ENCODE measurements at places on chromosomes 12 and 14. TPM values are rescaled to one million over a fixed set of nuclear protein-coding genes. Genes with fewer than 3 reads are reported as not detected.

The MIP gene
- not detected for total RNA-seq

The GUCY2C gene
- total RNA-seq = not detected

The KRT6A gene
- 5.4 TPM for total RNA-seq

The GNB3 gene
- total RNA-seq = 1.7 TPM

The KLHL33 gene
- 0.92 TPM for total RNA-seq

The SH2B3 gene
- 35.0 TPM for total RNA-seq

The GPR84 gene
- 0.66 TPM for total RNA-seq

The CLEC4E gene
- total RNA-seq = not detected

The ZFYVE1 gene
- 18.4 TPM for total RNA-seq

The ZC2HC1C gene
- 7.1 TPM for total RNA-seq

The SLC10A1 gene
- not detected for total RNA-seq

The LMNTD1 gene
- total RNA-seq = 1.2 TPM

The ABCC9 gene
- 45.5 TPM for total RNA-seq

DNA sequence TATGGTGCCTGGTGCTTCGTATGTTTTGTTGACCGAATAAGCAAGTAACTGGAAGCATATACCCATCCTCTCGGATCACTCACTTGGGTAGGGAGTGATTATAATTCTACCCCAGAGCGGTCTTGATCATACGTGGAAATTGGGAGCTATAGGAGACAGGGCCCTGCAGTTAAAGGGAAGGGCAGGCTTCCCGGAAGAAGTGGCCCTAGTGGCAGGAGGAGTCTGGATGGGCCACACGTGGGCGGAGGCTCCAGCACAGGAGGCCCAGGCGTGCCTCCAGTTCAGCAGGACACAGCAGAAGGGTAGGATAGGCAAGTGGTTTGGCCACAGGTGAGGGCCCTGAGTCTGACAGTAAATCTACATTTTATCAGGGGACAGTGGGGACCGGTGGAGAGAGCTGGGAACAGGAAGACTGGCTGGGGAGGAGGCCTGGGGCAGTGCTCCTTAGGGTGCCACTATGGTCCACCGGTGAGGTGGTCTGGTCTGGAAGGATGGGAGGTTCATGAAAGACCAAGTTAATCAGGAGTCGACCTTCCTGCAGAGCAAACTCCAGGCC is 23.5 kb upstream of the YY1 start:
- no peak for DNase-seq

DNA sequence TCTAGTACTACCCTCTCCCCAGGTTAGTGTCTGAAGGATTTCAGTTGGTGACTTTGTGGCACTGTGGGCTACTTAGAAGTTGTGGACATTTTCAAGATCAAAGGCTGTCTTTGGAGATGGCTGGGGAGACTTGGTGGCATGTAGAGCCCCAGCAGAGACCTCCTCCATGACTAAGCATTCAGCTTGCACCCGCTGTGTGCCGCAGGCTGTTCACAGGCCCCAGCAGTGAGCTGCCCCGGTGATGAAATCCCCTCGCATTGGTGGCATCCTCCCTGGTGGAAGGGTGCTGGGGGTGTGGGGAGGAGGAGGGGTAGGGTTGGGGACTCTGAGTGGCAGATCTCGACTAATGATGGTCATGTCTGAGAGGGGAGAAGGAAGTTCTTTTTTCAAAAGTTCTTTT is 173.9 kb downstream of the TSPAN9 start:
- DNase-seq = no peak

GRCh38 chr14:89409961-89410360 is 7.1 kb downstream of the FOXN3 start:
- no peak for DNase-seq

- no peak for DNase-seq
Measured at GRCh38 chr12:45730348-45731189, 1.1 kb downstream of the ARID2 start.

GRCh38 chr12:19778172-19778571 is 338.9 kb downstream of the AEBP2 start:
- DNase-seq = no peak

DNA sequence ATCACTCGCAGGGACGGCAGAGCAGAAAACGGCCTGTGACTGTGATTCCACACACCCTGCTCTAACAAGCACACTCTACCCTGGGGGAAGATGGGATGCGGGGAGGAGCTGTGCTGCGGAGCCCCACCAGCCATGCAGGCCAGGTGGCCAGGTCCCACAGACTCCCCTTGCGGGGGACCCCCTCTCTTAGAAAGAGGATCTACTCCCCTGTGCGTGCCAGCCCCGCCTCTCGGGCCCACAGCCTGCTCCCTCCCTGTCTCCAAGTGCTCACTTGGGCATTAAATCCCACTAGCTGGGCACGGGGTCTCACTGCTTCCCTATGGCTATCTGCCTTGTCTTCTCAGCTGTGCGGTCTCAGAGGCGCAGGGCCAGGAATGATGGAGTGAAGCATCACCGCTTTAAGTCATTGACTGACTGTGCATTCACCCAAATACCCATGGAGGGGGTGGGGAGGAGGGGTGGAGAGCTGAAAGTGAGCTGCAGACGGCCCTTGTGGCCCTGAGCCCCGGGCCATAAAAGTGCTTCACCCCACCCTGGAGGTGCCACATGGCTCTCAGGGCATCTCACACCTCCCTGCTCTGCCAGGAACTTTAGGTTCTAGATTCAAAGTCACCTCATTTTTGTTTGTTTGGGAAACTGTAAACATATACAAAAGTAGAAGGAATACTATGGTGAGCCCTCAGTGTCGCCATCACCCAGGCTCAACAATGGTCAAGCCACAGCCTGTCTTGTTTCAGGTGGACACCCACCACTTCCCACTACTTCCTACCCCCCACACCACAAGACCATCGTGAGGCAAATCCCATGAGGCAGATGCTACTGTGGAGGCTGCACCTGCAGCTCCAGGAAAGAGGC is 9.4 kb downstream of the STX2 start:
- DNase-seq = no peak

- no peak for DNase-seq
Measured at GRCh38 chr12:18718462-18718861, 19.4 kb downstream of the PLCZ1 start.

- DNase-seq = no peak
Measured at GRCh38 chr12:129825316-129825715, 78.5 kb downstream of the TMEM132D start.

DNA sequence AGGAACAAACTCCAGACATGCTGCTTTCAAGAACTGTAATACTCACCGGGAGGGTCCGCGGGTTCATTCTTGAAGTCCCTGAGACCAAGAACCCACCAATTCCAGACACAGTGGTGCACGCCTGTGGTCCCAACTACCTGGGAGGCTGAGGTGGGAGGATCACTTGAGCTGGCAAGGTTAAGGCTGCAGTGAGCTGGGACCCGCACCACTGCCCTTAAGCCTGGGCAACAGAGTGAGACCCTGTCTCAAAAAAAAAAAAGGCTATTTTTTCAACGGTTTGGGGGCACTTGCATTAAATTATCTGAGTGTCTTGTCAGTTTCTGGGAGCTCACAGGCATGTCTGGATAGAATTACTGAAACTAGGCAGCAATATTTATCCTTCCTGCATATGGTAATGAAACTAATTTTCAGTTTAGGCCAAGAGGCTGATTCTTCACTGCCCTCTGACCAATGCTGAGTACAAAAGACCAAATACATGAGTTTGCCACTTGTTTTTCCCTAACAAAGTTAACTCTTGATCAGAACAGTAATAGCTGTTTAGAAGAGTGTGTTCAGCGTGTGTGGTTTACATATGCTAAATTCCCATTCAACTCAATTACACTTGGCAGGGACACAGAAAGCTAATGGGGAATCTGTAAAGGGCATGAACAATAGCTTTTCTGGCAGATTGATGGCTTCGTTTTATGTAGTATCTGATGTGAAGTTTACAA is 65.8 kb upstream of the RASSF3 start:
- no peak for DNase-seq

GRCh38 chr14:55592436-55592835 is 12.4 kb downstream of the KTN1 start:
- no peak for DNase-seq

- DNase-seq = no peak
Measured at GRCh38 chr12:115700081-115700480, 577.4 kb downstream of the MED13L start.

GRCh38 chr14:93549595-93549994 is 118.9 kb downstream of the UNC79 start:
- no peak for DNase-seq

- DNase-seq = no peak
Measured at GRCh38 chr12:31736472-31736871, 7.7 kb upstream of the AMN1 start.

- DNase-seq = no peak
Measured at GRCh38 chr12:124046456-124046740, 73.4 kb downstream of the ZNF664 start.

- DNase-seq = no peak
Measured at GRCh38 chr12:131621701-131622421, 89.0 kb upstream of the SFSWAP start.

DNA sequence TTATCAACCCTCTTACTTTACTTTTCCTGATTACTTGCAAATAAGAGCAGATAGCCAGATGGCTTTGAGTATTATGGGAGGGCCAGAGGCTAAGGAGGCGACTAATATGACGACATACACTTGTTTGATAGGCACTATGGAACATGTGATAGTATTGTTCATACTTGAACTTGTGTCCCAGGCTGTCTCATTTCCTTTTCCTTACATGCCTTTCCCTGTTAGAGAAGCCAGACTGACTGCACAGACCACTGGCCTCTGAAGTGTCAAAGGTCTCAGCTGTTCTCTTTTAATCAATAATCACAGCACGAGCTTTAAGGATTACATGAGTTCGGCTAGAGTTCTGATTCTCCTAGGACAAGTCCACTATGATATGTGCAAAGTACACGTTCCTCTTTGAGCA is 326.0 kb downstream of the PRKD1 start:
- no peak for DNase-seq

- DNase-seq = no peak
Measured at GRCh38 chr14:51554339-51554920, 97.3 kb upstream of the FRMD6 start.

GRCh38 chr12:122026706-122027333 is 5.1 kb downstream of the BCL7A start:
- DNase-seq = no peak

- DNase-seq = no peak
Measured at GRCh38 chr12:12582895-12583303, 20.2 kb upstream of the DUSP16 start.

DNA sequence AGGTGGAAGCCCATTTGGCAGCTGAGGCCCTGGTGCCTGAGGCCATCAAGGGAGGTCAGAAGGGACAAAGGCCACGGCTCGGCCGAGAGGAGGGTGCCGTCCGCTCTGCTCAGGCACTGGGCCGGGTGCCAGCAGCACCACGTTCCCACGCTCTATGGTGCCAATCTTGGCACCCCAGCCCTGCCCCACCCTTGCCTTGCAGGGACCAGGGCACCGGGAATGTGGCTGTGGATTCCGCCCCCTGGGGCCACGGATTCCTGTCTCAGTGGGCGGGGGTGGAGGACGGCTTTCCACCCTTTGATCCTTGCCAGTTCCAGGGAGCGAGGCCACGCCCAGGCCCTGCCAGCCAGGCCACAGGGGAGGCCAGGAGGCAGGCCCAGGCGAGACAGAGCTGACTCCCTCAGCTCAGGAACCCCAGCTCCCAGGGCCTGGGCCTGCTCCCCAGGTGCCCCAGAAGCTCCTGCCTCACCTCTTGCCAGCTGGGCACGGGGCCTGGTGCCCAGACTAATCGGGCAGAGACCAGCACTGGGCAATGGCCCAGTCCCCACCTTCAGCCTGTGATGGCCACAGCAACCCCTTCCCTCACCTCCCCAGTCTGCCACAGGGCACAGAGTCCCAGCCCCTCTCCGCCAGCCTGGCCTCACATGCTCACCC is 26.4 kb upstream of the GPR132 start:
- no peak for DNase-seq

DNA sequence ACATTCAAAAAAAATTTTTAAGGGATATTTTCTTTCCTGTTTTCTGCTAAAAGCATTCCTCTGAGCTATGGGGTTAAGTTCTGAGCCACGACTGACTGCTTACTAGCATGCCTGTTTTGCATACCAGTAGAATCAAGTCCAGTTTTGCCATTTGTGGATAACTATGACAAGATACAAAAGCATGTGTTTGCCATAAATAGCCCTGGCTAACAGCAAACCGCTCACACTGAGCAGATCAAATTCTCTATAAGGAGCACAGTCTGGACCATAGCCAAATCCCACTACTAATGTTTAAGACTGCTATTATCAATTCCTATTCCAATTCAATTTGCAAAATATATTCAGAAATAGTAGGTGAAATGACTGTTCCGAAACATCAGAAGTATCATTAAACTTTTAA is 3.2 kb downstream of the CFL2 start:
- no peak for DNase-seq

- no peak for DNase-seq
Measured at GRCh38 chr12:124379938-124380754, 85.3 kb downstream of the RFLNA start.

GRCh38 chr12:122057769-122058168 is 20.8 kb upstream of the MLXIP start:
- DNase-seq = no peak

DNA sequence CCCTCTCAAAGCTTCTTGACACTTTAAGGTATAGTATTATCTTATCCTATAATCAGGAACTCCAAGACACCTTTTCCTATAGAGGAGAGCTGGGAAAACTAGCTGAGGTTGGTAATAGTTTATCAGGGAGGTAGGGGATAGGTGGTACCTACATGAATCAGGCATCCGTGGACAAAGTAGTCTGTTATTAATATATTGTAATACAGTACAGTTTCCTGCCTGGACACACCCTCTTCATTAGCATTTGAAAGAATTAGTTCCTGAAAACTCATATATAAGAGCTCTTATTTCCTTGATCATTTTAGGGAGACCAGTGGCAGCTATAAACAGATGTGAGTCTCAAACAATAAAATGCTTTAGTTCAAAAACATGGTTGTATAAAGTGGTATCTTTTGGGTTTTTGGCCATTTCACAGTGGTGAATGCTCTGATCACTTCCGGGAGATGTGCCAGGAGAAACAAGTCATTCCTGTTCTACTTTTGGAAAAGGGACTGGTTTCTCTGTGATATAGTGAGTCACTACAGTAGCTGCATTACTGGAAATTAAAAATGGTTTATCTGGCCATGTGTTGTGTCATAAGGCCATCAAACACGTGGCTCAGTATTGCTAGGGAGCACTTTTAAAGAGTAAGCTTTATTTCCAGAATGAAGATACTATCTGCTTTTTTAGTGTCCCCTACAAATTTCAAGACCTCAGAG is 98.1 kb downstream of the KLRB1 start:
- no peak for DNase-seq

GRCh38 chr12:30755395-30755762 is 628 bp upstream of the CAPRIN2 start:
- DNase-seq = no peak

GRCh38 chr12:20050221-20050620 is 318.1 kb upstream of the PDE3A start:
- no peak for DNase-seq

DNA sequence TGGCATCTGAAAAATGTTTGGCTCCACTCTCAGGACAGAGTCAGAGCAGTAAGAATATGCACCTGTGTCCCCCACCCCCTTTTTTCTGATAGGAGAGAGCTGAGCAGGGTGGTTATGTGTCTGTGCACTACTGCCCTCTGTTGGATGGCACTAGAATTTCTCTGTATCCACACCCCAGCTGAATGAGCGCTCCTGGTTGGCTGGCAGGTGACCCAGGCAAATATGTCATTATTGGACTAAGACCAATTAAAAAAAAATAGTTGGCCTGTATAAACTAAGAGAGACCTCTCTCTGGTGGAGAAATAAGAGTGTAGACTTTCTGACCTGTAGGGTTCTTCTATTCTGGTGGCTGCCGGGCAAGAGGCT is 107.0 kb downstream of the PTCSC3 start:
- DNase-seq = no peak

Data from esophagus muscularis mucosa (tissue), 4 donors.